ENCODE measurements at places on chromosomes 3 and 15.

DNA sequence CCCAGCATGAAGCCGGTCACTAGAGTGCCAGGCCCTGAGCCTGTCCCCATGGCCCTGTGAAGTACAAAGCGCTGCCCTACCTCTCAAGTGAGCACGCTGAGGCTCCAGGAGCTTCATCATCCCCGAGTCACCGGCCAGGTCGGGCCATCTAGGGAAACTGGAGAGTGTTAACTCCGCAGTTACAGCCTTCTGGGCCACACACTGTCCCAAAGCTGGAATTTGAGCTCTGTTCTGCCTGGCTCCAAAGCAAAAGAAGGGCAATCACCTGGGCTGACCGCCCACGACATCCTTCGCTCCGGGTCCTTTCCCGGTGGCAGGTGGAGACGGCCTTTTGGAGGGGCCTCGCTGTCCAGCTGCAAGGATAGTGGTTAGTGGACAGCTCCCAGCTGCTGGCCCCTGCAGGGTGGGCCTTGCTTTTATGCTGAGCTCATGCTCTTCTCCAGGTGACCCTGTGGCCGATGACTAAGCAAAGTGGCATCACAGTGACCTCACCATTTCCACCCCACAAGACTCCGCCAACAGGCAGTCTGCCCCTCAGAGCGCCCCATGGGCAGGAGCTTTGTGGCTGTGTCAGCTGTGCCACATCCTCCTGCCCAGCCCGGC, 3.5 kb upstream of the MUC4 start:
- no peak for DNase-seq

- no peak for DNase-seq
Observed at GRCh38 chr15:30990446-30991254, 778 bp downstream of the MTMR10 start.

DNA sequence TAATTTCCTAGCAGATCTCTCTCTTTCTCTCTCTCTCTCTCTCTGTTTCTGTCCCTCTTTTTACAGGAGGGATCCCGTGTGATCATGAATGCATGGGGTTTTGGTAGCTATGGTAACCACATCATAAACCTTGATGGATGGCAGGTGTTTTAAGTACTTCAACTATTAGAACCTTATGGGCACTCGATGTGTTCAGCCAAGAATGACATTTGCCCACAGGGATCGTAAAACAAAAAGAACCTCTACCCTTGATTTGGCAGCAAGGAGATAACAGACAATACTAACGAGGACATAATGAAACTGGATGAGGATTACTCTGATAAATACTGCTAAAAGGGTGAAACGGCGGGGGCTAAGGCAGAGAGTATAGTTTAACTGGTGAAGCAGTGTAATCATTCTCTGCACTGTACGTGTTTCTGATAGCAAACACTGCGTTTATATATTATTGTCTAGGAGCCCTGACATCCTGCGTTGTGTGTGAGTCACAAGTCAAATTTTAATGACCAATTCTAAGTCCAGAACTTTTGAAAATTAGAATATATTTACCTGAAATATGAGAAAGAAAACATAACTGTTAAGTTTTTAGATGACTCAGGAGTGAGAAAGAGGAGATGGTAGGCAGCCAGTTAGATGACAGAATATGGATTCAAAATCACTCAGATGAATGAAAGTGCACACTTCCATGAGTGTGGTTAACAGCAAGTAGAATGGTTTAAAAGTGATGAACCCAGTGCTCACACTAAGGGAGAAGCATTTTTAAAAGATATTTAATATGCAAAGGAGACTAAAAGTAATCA, 80.3 kb downstream of the OTOL1 start:
- no peak for DNase-seq

- no peak for DNase-seq
Observed at GRCh38 chr15:61752001-61752400, 308.2 kb downstream of the VPS13C start.

DNA sequence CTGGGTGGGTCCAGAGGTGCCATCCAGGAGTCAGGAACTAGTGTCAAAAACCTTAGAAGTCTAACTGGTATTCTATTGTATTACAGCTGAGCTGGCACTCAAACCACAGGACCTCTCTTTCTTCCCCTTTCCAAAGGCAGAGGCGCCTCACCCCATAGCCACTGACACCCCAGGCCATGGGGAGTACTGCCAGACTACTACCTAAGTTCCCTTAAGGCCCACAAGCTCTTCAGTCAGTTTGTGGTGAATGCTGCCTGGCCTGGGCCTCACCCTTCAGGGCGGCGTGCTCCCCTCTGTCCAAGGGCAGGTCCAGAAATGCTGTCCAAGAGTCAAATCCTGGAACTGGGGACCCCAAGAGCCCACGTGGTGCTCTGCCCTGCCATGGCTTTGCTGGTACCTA, 43.0 kb upstream of the FGF7 start:
- DNase-seq = no peak

DNA sequence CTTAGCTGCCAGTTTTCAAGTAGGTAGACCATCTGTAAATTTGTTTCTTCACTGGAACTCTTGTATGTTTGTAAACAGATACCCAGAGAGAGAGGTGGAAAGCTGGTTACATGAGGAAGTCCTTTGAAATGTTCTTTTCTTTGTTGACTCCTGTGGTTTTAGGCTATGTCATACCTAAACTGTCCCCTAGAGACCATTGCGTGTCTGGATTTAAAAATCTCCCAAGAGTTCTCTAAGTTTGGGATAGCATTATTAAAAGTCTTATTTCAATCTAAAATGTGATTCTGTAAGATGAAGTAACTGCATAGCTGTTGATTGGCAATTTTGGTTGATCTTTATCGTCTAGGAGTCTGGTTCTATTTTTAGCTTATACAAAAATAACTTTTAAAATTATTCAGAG, 127.2 kb downstream of the GHSR start:
- no peak for DNase-seq

DNA sequence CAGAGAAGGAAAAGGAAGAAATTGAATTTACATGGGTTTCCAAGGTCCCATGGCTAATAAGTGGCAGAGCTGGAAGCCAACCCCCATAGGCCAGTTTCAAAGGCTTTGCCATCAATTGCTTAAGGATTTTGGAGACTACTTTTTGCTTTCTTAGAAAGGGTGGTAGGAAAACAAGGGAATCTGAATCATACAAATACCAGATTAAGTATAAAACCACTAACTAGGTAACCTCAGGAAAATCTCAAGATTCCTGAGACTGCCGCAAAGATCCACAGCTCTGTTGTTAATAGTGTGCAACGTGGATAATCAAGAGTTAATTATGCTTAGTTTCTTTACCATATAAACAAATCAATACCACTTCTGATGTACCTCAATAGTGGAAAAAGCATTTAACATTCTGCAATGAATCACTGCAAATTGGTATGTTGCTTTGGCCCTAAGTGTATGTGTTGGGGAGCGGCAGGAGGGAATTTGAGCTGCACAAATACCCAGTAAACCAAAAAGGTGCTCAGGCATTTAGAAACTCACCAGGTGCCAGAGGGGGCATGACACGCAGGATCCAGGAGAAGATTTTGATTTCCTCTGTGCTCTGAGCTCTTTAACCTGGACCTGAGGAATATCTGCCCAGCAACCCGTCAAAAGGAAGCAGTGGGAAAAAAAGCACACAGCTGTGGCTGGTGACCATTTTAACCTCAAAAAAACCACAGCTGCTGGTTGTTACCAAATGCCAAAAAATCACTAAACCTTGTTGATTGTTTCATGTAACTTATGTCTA, 22.0 kb downstream of the AADAC start:
- no peak for DNase-seq

GRCh38 chr3:120432150-120432860, 18.5 kb downstream of the FSTL1 start:
- no peak for DNase-seq
